ENCODE measurements at places on chromosomes 4 and X.

DNA sequence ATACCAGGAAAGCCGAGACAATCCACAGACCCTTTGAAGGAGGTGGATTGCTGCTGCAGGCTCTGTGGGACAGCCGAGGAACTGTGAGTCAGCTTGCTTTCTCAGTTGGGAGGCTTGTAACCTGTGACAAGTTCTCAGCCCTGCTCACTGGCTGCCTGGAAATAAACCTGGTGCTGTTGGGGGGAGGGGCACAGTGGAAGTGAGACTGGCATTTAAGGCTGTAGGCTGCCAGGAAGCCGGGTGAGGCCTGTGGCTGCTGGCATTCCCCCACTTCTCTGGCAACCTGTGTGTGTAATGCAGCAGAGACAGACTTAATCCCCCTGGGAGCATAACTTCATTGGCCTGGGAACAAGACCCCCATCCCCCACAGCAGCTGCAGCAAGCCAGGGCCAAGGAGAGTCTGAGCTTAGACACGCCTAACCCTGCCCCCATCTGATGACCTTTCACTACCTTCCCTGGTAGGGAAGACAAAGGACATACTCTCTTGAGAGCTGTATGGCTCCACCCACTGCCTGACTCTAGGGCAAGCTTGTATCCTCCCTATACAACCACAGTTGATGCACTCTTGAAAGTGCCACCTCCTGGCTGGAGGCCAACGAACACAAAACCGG is 64.1 kb downstream of the ALPK1 start:
- DNase-seq = peak; percentile 70

DNA sequence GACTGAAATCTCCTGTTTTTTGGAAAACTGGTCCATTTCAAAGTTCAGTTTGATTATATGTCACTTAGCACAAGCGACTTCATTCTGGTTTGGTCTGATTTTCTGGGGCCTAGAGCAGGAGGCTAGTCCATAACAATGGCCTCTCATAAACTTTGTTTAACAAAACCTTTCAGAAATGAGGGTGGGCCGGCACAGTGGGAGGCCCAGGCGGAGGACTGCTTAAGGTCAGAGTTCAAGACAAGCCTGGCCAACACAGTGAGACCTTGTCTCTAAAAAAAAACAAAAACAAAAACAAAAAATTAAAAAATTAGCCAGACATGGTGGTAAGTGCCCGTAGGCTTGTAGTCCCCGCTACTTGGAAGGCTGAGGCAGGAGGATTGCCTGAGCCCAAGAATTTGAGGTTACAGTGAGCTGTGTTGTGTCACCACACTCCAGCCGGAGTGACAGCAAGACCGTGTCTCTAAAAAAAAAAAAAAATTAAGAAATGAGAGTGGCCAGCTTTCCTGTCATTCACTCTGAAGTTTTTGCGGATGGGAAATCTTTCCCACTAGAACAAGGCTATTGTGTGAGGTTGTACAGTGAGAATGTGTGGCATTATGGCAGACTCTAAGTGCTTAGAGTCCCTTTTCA is 1.2 kb upstream of the PLAC8 start:
- no peak for DNase-seq

- DNase-seq = no peak
Observed at GRCh38 chr4:46856333-46856732, 52.7 kb downstream of the COX7B2 start.

DNA sequence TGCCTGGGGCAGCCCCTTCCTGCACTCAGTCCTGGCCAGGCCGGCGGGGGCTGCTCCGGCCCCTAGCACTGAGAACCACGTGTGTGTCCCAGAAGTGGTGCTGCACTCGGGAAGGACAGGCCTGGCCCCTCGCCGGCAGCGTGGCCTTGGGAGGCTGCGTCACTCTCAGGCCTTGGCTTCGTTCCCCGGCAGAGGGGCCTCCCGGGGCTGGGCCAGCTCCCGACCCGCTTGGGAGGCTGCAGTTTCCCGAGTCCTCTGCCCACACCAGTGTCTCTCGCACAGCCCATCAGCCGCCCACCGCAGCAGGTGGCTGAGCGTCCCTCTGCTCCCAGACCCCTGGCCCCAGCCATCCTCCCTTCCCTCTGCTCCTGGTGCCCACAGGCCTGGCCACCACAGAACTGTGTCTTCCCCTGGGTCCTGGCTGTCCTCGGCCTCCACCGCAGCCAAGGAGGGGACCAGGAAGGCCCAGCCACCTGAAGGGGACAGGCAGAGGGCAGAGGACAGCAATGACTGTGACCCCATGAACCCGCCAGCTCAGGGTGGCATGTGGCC is 10.9 kb upstream of the CPLX1 start:
- DNase-seq = no peak

DNA sequence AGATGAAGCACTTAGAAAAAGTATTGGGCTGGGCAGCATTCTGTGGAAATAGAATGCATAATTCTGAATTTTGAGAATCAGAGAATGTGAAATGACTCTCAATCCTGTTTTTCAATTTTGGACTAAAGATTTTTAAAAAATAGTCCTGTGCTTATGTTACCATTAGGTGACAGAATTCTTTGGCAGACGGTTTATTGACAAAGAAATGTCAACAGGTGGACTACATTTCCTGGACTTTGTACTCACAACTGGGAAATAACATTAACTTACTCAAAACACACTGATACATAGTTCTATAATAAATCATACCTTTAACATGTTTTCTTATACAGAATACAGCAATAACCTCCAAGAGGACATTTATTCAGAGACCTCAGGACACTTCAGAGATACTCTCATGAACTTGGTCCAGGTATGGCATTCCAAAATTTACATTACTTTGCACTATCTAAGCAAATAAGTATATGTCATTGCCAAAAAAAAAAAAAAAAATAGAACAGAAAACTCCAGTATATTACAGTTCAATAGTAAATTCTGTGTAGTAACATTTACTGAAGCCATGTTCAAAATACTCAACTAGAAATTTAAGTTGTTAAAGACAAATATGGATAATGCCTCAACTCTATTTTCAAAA is 72.7 kb downstream of the ANXA10 start:
- DNase-seq = no peak

- no peak for DNase-seq
Observed at GRCh38 chr4:23958749-23959148, 68.9 kb upstream of the PPARGC1A start.

DNA sequence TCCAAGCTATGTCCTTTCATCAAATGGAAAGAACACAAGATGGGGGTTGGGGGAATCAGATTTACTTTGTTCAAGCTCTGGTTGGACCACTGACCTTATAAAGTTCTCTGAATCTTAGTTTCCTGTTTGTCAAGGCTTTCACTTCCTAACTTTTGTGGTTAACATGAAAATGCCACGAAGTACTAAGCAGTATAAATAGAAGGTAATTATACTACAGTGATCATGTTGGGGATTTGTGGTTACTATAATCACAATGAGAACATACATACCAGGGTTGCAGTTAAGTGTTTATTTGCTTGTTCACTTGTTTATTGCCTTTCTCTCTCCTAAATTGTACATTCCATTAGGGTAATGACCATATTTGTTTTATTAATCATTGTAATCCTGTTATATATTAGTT is 53.2 kb downstream of the SPRY1 start:
- peak; percentile 80 for DNase-seq

GRCh38 chrX:370963-371745 is 15.6 kb downstream of the PPP2R3B start:
- no peak for DNase-seq

DNA sequence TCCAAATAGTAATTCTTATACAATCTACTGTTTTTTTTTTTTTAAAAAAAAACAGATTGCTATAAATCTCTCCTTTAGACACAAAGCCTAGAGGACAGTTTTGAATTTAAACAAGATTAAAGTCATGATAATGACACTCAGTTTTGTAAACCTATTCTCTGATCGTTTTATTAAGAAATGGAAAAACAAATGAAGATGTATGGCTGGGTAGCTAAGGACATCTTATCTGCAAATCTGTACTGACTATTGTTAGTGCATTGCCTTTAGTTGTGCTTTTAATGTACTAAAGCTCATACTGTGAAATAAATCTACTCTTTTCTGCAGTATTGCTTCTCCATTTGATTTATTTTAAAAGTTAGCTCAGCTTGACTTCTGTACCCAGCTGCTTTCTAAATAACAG is 155.0 kb downstream of the UNC5C start:
- no peak for DNase-seq

DNA sequence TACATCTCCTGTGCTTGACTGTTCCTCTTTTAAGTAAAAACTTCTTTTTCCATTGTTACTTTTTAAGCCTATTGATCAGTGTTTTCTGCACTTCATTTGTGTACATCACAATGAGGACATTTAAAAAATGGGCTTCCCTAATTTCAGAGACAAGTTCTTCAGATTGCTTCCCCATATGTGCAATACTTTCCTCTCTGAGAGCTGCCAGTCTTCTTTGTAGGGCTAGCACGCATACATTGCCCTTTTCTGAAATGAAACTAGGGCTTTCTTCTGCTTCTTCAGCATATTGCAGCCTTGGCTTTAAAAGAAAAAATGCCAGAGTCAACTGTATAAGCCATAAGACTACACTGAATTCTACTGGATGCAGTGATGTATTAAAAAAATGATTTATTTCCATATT is 37.8 kb downstream of the FAT4 start:
- no peak for DNase-seq

GRCh38 chr4:17761062-17761461 is 20.4 kb downstream of the FAM184B start:
- no peak for DNase-seq

- DNase-seq = no peak
Observed at GRCh38 chrX:41602816-41603345, 85.9 kb upstream of the GPR34 start.

DNA sequence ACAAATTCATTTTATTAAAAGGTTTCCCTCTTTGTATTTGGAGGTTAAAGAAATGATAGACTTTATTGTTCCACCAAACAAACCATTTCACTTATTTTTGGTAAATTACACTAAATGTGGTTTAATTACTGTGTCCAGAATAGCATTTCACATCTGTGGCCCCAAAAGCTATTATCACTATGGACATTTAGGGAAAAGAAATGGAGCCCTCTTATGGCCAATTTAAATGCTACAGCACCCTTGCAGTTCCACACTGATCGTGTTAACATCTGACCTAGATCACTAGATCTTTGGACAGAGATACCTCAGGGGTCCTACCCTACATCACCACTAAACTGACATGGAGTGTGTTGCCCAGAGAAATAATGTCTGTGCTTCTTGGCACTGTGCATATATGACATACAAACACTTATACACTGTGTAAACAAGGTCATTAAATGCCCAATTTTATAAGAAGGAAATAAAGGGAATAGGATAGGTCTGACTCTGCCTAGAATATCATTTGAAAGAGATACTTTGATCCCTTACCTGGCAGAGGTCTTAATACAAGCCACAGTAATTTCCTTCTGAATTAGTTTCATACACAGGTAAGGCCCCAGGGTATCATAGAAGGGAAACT is 163.9 kb downstream of the KDR start:
- DNase-seq = peak; percentile 36

- peak; percentile 67 for DNase-seq
Observed at GRCh38 chr4:183398298-183399125, 45.9 kb upstream of the CDKN2AIP start.

DNA sequence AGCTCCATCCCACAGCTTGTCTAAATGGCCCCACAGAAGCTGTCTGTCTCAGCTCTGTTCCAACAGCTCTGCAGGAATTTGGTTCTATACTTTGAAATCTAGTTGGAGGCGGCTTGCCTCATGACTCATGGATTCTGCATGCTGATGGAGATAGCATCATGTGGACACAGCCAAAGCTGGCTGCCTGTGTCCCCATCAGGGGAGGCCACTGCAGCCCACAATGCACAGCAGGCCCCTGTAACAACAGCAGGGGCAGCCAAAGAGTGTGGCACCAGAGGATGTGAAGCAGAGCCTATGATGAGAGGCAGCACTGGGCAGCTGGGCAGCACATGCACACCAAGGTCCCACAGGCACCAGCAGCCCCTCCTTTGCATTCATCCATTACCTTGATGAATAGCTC is 67.2 kb downstream of the DCAF12L1 start:
- no peak for DNase-seq

DNA sequence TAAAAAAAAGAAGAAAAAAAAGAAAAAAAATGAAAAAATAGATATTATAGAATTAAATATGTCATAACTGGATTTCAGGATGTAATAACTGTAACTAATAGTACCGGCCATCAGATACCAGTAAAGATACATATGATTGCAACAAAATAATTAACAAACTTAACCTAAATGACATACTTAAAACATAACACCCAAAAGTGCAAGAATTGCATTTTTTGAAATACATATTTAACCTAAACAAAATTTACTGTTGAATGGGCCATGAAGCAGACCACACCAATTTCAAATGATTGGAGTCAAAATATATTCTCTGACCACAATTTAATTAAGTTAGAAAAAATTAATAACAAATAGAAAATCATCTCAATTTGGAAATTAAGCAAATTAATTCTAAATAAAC is 33.1 kb downstream of the GABRA3 start:
- no peak for DNase-seq

DNA sequence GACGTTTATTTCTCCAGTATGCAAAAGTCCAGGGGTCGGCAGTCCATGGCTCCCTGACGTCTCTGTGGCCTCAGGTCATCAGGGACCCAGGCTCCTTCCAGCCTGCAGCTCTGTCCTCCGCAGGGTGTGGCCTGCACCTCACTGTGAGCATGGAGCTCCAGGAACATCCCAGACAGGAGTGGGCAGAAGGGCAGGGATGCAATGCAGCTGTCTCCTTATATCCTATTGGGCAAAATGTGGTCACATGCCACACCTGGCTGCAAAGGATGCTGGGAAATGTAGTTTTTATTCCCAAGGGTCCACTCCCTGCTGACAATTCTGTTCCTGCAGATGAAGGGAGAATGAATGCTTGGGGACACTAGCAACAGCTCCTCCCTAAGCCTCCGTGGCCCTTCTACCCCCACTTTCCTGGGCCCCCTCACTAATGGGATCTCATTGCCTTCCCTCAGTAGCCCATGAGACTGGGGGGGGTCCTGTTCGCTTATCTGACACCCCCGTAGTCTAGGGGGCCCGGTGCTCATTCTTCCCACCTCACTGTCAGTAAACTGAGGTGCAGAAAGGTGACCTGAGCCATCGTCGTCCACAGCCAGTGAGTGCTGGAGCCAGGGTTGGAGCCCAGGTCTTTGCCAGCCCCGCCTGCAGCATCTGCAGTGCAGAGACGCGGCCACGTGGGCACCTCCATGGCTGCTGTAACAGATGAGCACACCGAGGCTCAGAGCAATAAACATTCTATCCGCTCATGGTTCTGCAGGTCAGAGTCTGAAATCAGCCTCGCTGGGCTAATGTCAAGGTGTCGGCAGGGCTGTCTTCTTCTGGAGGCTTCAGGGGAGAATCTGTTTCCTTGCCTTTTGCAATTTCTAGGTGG is 5.9 kb upstream of the GRPEL1 start:
- DNase-seq = peak; percentile 83

DNA sequence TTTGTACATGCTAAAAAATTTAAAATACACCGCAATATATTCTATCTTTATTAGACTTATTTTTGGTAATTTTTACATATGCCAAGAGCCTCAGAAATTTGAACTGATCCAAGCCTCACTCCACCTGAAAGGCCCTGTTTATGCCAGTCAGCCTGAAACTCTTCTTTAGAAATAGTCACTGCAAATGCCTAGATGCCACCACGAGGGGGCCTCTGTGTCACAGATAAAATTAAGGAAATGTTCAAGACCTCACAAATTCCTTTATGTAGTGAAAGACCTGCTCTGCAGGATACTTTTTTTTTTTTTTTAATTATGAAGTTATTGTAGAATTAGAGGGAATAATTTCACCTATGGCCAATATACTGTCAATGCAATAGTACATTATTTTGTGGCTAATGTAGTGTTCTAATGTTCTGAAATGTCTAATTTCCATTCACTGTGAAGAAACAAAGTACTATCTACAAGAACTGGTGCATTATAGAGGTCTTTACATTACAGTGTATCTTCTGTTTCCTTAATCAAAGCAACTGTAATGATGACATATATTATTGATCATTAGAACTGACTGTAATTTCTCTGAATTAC is 69.8 kb downstream of the DTHD1 start:
- DNase-seq = no peak
